ENCODE measurements at places on chromosomes 1 and 21.

DNA sequence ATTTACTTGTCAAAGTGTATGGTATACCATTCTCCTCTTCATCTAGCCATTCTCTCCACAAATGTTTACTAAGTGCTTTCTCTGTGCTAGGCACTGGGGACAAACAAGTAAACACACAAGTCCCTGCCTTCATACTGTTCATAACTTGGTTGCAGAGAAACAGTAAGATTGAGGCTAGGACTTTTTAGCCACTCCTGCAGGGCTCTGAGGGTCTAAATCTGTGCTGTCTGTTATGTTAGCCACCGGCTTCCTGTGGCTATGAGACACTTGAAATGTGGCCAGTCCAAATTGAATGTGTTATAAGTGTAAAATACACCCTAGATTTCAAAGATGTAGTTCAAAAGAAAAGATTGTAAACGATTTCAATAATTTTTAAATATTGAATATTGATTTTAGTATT is 50.2 kb downstream of the AZIN2 start:
- no peak for DNase-seq

GRCh38 chr1:65050735-65051134 is 84.4 kb upstream of the JAK1 start:
- DNase-seq, result no peak

DNA sequence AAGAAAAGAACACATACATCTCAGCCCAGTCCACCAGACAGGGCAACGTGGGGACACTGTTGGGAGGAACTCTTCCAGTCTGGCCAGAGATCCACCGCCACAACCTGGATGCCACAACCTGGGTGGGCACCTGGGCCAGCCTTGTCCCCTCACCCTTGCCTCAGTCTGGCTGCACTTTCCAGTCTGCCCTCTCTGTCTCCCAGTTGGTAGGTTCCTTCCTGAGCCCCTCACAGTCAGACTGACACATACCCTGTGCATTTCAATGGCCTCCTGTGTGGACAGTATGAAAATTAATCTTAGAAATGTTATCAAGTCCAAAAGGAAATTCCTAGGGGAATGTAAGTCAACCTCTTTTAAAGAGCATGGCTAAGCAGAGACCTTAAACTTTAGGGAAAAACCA is 49.5 kb downstream of the DDX20 start:
- no peak for DNase-seq

DNA sequence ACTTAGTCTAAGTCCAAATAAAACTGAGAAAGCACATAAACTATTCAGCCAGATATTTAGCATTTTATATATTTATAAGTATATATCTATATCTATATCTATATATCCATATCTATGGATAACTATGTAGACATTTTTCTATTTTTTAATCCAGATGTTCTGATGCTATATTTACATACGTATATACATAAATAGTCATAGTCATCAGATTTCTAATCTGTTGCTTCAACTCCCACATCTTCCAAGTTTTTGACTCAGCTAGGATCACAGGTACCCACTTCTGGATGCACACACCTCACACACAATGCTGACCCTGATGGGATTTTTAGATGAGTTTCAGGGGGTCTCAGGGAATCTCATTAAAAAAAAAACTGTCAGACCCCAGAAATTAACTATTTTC is 52.2 kb upstream of the ZC3H11B start:
- no peak for DNase-seq

All from GM13976 (cell line).